Mucosa of descending colon (tissue), 3 donors: ENCODE measurements at places on chromosomes 2 and 18. TPM values are rescaled to one million over a fixed set of nuclear protein-coding genes. Genes with fewer than 3 reads are reported as not detected.

DNA sequence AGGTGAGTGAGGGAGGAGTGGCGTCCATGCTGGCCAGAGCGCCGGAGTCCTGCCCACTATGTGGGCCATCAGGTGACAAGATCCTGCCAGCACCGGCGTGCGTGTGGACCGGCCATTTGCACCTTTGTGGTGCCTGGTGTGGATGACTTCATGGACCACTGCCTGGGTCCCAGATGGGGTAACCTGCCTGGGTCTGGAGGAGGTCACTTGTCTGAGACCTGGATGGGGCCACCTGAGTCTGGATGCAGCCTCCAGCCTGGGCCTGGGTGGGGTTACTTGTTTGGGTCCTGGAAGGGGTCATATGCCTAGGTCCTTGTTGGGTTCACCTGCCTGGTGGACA, 299.6 kb downstream of the NDUFA10 start:
- no peak for DNase-seq

GRCh38 chr2:216490061-216490460, 8.6 kb upstream of the RPL37A start:
- DNase-seq, result no peak

- DNase-seq, result no peak
Measured at GRCh38 chr2:31051258-31052140, 86.7 kb downstream of the GALNT14 start.

DNA sequence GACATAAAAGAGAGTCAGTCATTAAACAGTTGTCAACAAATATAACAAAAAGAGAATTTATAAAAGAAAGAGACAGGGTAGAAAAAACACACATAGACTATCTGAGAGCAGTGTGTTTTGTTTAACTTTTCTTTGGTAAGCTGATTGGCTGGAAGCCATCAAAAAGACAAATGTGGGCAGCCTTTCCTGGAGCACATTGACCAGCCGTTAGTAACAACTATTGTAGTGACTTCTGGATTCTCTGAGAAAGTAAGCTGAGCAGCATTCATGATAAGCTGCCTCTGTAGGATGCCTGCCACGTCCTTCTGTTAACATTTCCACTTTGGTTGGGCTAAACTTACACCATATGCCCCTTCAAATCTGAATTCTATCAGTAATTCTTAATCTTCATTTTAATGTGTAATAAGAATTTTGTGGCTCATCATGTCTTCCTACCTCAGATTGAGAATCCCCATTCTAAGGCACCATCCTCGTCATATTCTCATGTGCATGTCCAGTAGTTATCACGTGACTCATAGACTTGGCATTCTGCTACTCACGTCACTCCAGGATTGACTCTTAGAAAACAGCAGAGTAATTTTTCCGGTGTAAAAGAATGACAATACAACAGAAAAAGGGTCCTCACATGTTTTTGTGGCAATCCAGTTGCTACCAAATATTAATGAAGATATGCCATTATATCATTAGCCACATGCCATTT, 43.4 kb upstream of the DNAJC10 start:
- no peak for DNase-seq

Gene WDFY1
- total RNA-seq, result 65.8 TPM

Gene MERTK
- 13.7 TPM for total RNA-seq
